ENCODE measurements at places on chromosomes 2 and 18.

DNA sequence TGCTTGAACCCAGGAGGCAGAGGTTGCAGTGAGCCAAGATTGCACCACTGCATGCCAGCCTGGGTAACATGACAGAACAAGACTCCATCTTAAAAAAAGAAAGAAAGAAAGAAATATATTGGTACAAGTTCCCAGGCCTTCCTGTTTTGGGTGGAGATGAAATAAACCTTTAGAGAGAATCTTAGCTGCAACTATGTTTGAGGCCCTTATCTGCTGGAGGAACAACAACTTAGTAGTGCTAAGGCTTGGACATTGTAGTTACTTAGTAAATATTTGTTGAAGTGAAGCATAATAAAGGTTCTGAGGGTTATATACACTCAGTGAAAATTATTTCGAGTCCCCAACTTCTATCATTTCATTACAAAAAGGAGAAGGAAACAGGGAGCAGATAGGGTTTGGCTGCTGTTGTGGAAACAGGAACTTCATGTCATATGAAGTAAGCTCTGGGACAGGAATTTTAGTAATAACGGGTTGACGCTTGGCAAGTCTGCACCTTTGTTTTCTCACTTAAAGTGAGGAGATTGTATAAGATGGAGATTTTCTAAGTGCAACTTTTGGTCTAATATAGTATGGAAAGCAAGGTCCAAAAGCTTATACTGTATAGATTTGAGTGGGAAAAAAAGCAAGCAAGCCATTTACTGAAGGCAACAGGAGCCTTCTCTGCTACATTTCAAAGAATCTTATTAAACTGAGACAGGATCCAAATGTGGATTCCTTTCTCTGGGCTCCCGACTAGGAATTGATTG lies 40.0 kb upstream of the AGPS start:
- DNase-seq = no peak

- DNase-seq = no peak
Observed at GRCh38 chr2:27441226-27441926, 805 bp upstream of the KRTCAP3 start.

DNA sequence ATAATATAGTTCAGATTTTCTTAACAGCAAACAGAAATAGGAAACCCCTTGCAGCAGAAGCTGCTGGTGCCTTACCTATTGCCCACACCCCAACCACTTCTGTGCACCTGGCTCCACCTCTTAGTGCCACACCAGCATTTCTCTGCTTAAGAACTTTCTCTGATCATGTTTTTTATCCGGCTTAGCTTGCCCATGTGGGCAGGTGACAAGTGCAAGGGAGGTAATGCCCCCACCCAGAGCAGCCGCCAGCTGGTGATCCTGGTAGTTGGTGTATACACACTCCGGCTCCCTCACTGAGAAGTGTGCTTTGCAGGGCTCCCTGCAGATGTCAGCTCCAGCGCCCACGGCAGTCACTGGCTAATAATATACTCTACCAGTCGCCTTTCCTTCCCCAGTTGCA lies 126.3 kb downstream of the ALPK2 start:
- DNase-seq = no peak

DNA sequence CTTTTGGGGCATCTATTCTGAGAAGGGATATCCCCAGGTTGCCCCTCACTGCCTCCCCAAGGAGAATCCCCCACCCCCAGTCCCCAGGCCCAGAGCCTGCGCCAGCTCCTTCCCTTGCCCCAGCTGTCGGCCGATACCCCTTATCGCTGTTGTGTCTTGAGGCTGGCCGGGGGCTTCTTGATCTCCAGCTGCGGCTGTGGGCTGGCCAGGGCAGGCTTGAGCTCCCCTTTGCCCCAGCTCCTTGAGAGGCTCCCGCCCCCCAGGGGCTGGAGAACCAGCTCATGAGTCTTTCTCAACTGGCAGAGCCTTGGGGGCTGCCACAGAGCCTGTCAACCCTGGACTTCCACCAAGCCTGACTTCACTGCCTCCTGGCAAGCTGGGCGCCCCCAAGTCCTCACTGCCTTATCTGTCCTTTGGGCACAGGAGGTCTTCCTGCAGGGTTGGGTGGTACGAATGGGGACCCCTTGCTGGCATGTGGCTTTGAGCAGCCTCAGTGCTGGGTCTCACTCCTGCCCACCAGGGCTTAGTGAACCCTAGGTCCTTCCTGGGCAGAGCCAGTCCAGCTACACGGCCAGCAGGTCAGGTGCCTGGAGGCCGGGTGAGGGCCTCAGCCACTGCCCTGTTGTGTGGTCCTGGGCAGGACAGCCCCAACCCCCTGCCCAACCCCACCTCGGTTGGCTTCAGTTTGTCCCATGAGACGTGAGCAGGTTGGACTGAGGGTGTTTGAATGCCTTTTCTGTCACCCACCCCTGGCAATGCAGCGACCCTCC lies 29.5 kb downstream of the INHBB start:
- DNase-seq = no peak

DNA sequence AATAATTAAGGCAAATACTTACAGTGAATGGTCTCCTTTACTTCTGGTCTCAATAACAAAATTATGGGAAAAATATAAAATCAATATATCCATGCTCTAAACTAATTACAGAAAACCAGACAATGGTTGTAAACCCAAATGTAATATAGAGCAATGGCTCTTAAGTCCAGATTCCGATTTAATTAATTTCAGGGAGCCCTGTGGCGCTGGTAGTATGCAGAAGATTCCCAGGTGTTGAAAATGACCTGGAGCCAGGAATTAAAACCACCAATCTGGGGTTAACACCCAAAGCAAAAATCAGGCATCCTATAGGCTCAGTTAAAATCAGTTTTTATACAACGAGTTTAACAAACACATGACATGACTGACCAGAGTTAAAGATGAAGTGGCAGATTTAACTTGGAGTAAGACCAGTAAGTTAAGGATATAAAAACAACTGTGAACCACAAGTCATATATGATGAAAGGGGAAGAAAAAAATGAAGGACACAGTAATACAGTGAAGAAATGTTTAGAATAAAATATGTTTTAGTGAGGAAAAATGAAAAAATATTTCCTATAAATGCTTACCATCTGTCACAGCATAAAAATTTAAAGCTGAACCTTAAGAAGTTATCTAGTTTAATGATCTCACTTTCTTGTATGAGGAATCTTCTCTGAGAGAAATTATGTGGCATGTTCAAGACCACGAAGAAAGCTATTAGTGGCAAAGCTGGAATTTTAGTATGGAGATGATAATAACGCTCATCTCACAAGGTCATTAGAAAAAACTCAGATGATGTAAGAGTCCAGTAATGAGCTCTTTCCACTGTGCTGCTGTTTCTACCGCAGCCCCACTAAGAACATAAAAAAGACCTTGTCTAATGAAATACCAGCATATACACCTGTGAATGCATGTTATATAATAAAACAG lies 45.8 kb upstream of the FLACC1 start:
- DNase-seq = no peak

DNA sequence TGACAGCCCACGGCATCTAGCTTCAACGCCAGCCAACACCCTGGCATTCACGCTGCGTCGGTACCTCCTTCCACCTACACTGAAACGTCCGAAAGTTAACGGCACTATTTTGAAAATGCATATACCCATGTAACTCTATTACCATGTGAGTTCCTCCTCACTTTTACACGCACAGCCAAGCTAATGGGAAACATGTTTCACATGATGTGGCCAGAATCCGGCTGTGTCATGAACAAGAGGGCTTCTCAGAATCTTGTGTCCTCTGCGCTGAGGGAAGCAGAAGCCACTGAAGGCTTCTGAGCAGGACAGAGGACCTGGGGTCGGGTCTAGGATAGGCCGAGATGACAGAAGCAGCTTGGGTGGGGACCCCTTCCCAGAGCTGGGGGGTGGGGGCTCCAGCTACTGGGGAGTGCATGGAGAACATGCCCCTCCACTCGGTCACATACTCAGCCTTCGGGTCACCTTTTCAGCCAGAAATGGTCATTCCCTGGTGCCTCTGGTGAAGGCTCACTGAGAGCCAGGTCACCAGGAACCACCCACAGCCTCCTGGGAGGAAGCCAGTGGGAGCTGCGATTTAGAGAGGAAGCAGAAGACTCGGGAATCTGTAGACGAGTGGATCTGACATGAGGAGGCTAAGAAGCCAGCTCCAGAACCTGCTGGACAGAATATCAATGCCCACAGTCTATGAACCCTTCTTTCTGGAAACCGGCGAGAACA lies 41.5 kb downstream of the HDAC4 start:
- DNase-seq = no peak

- DNase-seq = peak; percentile 7
Observed at GRCh38 chr2:227805578-227805977, 8.1 kb upstream of the CCL20 start.

GRCh38 chr2:64652231-64653108 lies 1.2 kb downstream of the SERTAD2 start:
- no peak for DNase-seq
